Activated naive CD4-positive, alpha-beta T cell (primary cell): ENCODE measurements at places on chromosomes 2 and 18.

DNA sequence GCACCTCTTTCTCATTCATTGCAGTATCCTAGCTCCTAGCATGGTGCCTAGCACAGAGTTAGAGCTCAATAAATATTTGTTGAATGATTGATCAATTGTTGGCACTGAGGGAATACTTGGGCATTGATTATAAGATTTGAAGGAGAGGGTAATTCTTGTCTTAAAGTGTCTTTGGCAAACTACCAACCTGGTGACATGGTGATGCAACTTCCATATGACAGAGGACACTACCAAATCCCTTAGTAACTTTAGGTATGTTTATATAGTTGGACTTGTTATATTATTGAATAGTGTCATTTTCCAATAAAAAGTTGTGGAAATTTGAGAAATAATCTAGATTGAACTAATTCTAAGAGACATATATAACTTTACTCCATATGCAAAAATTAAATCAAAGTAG lies 58.6 kb upstream of the CHMP1B start:
- no peak for DNase-seq

GRCh38 chr18:25701821-25702220 lies 349.9 kb upstream of the ZNF521 start:
- no peak for DNase-seq

- no peak for DNase-seq
These were observed 124.0 kb downstream of the PRELID3A start for GRCh38 chr18:12531749-12532148.

GRCh38 chr2:134714228-134714627 lies 4.6 kb downstream of the TMEM163 start:
- no peak for DNase-seq

GRCh38 chr18:46859855-46860254 lies 57.5 kb downstream of the PIAS2 start:
- DNase-seq, result no peak

DNA sequence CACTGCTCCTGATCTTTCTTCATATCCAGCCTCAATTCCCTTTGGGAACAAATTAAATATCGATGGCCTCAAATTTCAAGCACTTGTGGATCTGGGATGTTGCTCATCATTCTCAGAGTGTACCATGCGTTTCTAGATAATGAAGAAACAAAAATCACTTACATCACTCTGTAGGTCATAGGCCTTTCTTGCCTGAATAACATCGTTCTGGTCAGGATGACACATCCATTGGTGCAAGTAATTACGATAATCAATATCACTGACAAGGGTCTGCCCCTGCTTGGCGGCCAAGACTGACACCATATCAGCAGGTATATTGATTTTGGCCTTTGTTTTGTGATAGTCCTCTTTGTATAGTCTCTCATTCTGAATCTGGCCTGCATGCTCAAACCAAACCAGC lies 157.3 kb downstream of the RIF1 start:
- DNase-seq, result no peak

GRCh38 chr2:47686018-47686417 lies 96.9 kb upstream of the MSH6 start:
- DNase-seq, result no peak

GRCh38 chr2:216690853-216691741 lies 4.3 kb downstream of the IGFBP5 start:
- DNase-seq, result no peak

- no peak for DNase-seq
These were observed 192.4 kb downstream of the ZBTB7C start for GRCh38 chr18:48216639-48217257.

GRCh38 chr2:241818943-241819270 lies 9.9 kb downstream of the NEU4 start:
- DNase-seq, result no peak

GRCh38 chr18:25305584-25305983 lies 46.4 kb downstream of the ZNF521 start:
- DNase-seq, result no peak

DNA sequence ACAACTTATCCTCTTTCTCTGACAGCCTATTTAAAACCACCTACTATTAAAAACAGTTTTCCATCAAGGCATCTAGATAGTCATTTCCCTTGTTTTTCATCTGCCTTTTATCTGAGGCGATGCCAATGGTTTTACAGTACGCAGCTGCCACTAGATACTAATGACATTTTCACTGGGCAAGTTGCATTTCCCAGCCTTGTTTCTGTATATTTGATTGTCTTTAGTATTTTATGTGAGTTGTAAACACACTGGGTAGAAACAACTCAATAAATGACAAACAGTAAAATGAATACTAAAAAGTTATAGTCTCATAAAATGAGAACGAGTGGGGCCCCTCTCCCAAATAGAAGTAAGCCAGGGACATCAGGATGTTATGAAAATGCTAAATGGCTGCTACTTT lies 8.9 kb upstream of the DARS1 start:
- DNase-seq, result no peak

- DNase-seq, result no peak
These were observed 45.3 kb downstream of the ADAM23 start for GRCh38 chr2:206488623-206489022.

DNA sequence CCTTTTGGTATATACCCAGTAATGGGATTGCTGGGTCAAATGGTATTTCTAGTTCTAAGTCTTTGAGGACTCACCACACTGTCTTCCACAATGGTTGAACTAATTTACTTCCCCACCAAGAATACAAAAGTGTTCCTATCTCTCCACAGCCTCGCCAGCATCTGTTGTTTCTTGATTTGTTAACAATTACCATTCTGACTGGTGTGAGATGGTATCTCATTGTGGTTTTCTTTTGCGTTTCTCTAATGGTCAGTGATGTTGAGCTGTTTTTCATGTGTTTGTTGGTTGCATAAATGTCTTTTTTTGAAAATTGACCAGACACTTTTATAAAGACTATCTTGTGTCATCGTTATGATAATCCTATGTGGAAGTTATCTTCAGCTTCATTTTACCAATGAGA lies 16.0 kb upstream of the ATP8B1 start:
- no peak for DNase-seq

- DNase-seq, result no peak
These were observed 84.6 kb downstream of the SMAD7 start for GRCh38 chr18:48866028-48866733.

DNA sequence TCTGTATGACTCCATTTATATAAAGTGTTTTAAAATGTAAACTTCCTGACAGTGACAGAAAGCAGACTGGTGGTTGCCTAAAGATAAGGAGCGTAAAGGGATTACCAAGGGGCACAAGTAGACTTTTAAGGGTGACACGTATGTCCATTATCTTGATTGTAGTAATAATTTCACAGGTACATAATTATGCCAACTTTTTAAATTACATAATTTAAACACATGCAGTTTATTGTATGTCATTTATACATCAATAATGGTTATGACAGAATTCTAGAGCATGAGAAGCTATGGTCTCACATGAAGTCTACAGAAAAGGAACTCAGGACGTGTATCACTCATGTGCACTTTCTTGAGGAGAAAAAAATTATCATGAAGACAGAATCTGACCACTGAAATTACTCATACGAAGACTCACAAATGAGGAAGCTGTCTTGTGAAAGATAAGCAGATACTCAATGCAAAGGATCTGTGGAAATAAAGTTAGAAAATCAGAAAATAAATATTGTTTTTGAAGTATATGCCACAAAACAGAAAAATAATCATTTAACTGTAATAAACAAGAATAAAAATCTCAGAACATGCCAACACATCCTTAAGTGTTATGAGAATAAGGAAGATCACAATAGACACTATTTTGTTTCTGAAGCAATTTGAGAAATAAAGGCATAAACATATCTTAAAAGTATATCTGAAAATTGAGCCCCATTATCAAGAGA lies 84.4 kb downstream of the TMEM131 start:
- DNase-seq, result no peak

DNA sequence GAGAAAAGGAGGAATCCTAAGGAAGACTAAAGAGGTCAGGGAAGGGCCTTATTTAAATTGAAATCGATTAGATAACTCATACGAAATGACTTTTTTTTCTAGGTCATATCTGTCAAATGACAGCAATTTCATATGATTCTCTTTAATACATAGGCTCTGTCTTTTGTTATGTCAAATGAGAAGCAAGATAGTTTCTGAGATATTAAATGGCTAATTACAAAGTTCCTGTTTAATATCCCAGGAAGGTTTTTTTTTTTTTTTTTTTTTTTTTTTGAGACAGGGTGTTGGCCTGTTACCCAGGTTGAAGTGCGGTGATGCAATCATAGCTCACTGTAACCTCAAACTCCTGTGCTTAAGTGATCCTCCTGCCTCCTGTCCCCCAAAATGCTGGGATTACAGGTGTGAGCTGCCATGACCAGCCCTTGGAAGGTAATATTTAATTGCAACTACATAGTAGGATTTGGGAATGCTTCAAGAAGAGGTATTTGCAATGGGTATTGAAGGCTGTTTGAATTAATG lies 48.0 kb upstream of the RMND5A start:
- DNase-seq, result no peak

GRCh38 chr2:42903821-42904575 lies 111.6 kb upstream of the HAAO start:
- no peak for DNase-seq

DNA sequence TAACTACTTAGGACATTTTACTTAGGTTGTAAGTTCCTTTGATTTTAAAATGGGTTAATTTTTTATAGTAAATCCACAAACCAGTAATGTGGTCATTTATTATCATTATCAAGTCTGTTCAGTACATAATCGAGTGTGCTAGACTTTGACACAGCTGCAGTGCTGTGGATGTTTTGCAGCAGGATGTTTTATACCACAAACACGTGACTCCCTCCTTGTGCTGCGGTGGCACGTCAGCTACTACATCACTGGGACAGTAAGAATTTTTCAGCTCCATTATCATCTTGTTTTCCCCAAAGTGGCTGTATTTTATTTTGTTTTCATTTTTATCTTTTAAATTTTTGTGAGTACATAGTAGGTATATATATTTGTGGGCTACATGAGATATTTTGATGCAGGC lies 70.0 kb downstream of the ATP9B start:
- DNase-seq, result no peak

- DNase-seq, result no peak
These were observed 90.4 kb downstream of the DOCK10 start for GRCh38 chr2:224951723-224952481.

- DNase-seq, result no peak
These were observed 1.0 kb downstream of the HDLBP start for GRCh38 chr2:241314226-241315092.

DNA sequence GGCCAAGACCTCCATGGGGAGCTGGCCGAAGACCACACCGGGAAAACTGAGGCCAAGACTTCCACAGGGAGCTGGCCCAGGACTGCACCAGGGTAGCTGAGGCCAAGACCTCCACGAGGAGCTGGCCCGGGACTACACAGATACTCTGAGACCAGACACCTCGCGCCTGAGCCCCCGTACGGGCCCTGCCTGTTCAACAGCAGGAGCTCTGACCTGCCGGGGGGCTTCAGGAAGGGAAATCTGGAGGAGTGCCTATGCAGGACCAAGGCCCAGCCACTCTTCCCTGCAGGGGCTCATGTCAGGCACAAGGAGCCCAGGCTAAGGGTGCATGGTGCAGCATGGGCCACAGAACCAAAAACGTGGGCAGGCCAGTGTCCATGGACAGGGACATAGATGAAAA lies 151.6 kb downstream of the TMEM18 start:
- no peak for DNase-seq

DNA sequence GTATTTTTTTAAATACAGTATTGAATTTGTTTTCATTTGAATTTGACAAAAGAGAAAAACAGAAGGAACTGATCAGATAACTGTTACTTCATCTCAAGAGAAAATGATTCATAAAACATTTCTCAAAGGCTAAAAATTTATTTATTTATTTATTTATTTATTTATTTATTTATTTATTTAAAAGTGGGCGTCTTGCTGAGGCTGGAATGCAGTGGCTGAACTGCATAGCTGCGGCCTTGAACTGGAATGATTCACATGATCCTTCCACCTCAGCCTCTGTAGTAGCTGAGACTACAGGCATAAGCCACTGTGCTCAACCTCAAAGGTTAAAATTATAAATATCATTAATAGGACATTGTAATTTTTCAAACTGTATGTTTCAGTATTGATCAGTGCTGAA lies 4.5 kb upstream of the PUM2 start:
- no peak for DNase-seq

DNA sequence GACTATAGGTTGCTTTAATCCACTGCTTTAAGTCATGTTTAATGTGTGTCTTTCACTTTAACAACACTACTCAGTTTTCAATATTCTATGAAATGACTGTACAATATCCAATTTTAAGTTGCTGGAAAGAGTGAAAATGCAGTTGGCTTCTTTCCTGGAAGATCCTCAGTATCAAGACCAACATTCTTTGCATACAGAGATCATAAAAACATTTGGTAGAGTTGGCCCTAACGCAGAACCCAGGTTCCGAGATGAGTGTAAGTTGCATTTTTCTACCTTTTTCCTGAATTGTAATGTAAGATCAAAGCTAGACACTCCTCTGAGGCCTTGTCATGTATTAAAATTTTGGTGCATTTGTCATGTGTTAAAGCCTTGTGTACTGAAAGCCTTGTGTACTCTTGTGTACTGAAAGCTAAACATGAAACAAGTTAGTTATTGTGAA lies 42.9 kb upstream of the TNFRSF11A start:
- DNase-seq, result no peak

GRCh38 chr2:127577973-127578372 lies 42.5 kb downstream of the MYO7B start:
- no peak for DNase-seq
